ENCODE measurements at places on chromosomes 6 and 20.

- DNase-seq = no peak
These were observed at the start of gene SYNDIG1 for GRCh38 chr20:24469116-24469893. SYNDIG1 (plus strand) TSS chr20:24469629; CDS start chr20:24543098, 73,469 bp downstream.

DNA sequence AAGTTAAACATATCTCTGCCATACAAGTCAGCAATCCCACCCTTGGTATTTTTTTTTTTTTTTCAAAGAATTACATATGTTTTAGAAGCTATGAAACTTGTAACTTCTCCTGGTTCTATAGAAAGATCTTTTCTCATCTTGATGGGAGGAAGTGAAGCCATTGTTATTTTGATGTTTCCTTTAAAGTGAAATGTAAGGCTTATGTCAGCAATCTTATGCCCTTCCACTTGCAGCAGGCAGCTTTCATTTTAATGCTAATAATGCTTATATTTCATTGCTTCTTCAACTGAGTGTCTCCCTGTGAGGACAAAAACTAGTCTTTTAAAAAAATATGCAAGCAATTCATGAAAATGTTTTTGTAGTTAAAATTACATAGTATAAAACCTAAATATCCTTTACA is 1614.7 kb downstream of the KHDRBS2 start:
- no peak for DNase-seq

GRCh38 chr20:44217342-44218092 is 6.9 kb upstream of the OSER1 start:
- DNase-seq = peak; percentile 69

GRCh38 chr6:30156262-30156599 is 4.8 kb downstream of the TRIM10 start:
- no peak for DNase-seq

- DNase-seq = no peak
These were observed 1.5 kb downstream of the RXRB start for GRCh38 chr6:33198853-33199436.

DNA sequence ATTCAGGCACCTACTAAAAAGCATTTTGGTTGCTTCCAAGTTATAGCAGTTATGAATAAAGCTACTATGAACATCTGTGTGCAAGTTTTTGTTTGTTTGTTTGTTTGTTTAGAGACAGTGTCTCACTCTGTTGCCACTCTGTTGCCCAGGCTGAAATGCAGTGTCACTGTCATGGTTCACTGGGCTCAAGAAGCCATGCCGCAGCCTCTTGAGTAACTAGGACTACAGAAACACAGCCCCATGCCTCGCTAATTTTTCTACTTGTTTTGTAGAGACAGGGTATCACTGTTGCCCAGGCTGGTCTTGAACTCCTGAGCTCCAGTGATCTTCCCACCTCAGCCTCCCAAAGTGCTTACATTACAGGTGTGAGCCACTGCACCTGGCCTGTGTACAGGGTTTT is 795.9 kb downstream of the EPHA7 start:
- no peak for DNase-seq

DNA sequence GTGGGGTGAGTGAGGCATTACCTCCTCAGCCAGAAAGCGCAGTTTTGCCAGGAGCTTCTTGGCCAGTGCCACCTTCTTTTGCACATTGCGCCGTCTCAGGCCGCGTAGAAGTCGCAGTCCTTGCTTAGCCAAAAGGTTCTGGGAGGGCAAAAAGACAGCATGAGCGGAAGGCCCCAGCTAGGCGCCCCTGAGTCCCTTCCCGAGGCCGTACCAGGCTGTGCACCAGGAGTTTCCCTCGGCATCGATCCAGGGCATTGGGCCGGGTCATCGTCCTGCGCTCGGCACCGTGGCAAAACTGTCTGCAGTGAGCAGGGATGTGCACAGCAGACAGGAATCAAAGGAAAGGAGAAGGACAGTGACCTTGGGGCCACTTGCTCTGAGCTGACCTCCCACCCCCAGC is 20.2 kb upstream of the SPAG4 start:
- no peak for DNase-seq

GRCh38 chr20:59813126-59813947 is 120.1 kb downstream of the SYCP2 start:
- DNase-seq = no peak

GRCh38 chr20:18466574-18466893 is 296 bp downstream of the DZANK1 start:
- no peak for DNase-seq

- peak; percentile 34 for DNase-seq
These were observed at the start of gene ADGRG6 for GRCh38 chr6:142301651-142302391. ADGRG6 (plus strand) TSS chr6:142302007; CDS start chr6:142302330, 323 bp downstream.

DNA sequence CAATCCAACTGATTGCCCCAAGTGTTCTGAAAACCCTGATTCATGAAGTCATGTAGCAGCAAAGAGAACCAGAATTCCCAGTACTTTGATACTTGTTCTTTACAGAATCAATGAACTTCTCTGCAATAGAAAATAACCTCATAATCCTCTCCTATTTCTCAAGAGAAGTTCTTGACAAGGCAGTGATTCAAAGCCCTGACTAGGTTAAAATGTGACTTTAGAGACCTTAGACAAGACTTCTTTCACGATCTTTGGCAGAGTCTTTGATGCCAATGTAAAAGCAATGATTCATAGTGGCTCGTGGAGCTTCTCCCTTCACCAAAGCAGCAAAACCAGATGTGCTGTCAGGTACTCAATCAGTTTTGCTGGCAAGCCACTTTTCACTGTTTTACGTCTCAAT is 95.2 kb downstream of the CDK19 start:
- no peak for DNase-seq

DNA sequence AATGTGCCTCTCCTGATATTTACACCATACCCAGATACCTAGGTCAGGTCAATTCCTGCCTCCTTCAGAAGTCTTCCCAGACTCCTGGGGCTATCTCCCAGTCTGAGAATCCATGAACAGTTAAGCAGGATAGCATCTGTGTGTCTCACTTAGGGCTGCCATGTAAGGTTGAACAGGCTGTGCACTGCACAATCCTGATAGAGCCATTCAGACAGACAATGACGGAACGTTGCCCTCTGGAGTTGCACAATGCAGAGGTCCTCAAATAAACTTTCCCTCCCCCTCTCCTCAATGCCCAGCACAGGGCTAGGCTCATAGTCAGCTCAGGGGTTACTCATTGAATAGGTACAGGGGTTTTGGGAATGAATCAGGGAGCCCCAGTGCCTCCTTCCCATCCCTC is 89.7 kb downstream of the CD40 start:
- no peak for DNase-seq

GRCh38 chr6:51928320-51928719 is 159.1 kb downstream of the PKHD1 start:
- no peak for DNase-seq

DNA sequence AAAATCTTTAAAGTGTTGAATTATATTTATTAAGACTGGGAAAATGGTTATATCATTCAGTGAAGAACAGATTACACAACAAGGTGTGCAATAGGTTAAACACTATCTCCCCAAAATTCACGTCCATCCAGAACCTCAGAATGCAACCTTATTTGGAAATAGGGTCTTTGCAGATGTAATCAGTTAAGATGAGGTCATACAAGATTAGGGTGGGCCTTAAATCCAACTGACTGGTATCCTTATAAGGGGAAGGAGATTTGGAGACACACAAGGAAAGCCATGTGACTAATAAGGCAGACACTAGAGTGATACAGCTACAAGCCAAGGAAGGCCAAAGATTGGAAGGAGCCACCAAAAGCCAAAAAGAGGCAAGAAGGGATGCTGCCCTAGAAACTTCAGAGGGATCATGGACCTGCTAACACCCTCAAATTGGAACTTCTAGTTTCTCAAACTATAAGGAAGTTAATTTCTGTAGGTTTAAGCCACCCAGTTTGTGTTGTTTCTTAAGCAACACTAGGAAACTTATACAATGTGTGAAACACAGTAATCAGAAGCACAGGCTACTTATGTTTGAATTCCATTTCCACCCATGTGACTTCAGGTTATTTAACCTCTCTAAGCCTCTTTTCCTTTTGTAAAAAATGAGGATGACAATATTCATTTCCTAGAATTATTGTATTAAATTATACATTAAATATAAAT is 16.9 kb downstream of the ILRUN start:
- DNase-seq = no peak

GRCh38 chr6:2178125-2178524 is 67.3 kb downstream of the GMDS start:
- DNase-seq = no peak

DNA sequence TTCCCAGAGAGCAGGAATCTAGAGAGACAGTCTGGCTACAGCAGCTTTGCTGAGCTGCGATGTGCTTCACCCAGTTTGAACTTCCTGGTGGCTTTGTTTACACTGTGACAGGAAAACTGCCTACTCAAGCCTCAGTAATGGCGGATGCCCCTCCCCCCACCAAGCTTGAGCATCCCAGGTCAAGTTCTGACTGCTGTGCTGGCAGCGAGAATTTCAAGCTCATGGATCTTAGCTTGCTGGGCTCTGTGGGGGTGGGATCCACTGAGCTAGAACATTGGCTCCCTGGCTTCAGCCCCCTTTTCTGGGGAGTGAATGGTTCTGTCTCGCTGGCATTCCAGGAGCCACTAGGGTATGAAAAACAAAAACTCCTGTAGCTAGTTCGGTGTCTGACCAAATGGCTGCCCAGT is 91.0 kb upstream of the ESR1 start:
- peak; percentile 1 for DNase-seq

DNA sequence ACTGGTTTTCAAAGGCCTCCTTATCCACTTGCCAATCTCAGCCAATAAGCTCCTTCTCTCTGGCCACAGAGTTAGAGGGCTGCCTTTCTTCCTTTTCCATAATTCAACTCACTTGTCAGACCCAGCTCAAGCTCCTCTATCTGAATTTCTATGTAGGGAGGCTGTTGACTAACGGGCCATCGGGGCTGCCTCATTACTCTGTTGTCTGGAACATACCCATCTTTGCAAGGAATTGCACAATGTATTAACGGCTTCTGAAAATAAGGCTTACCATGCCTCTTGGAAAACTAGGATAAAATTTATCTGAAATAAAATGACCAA is 28.5 kb upstream of the KIF6 start:
- no peak for DNase-seq

GRCh38 chr20:6920991-6921613 is 153.6 kb downstream of the BMP2 start:
- DNase-seq = peak; percentile 17

DNA sequence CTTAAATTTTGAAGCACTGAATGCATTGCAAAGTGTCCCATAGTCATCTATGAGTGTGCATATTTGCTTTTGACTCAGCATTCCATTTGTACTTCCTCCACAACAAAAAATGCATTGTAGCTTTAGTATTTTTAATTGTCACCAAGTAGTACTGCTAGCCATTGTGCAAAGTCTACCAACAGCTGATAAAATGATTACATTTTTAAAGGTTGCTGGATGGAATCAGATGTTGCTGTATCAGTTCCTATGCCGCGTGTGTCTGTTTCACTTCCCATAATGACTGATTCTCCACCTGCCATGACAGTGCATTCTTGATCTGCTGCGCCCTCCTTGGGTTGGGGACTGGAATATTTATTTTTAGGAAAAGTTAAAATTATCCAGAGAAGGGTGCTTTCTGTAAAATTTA is 41.2 kb downstream of the SLX4IP start:
- no peak for DNase-seq

GRCh38 chr6:10373642-10374359 is 41.1 kb downstream of the TFAP2A start:
- no peak for DNase-seq

DNA sequence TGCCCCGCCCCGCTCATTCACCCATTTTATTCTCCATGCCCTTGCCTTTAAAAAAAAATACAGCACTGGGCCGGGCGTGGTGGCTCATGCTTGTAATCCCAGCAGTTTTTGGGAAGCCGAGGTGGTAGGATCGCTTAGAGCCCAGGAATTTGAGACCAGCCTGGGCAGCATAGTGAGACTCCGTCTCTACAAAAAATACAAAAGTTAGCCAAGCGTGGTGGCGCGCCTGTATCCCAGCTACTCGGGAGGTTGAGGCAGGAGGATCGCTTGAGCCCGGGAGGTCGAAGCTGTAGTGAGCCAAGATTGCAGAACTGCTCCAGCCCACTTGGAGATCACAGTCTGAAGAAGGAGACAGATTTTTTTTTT is 407 bp upstream of the KIF6 start:
- DNase-seq = no peak

DNA sequence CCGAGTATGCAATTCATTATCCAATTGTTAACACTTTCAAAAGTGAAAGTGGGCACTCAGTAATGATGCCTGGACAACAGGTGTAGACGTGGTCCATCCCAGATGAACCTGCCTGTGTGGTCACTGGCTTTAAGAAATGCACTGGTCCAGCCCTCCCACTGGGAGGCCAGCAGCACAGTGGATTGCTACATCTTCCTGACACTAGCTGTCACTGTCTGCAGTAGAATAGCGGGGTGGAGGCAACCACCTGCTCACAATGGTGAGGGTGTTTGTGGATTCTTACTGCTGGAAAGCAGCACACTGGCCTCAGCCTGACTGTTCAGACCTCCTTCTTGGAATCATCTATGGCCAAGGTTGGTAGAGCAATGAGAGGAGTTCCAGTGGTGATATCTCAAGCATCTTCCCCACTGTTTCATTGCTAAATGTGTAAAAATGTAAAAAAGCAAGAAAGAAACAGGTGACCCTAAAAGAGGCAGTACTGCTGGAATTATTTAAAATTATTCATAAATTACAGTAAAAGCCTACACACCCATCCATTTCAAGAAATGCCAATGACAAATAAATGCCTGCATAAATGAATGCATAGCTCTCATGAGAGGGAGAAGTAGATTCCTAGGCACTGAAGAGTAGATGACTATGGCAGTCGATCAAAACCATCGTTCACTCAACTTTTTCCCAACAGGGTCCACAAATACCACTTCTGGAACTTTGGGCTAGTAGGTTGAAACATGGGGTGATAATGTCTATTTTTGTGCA is 228.0 kb upstream of the PLN start:
- DNase-seq = peak; percentile 55

GRCh38 chr6:138099832-138100231 is 7.4 kb downstream of the PERP start:
- no peak for DNase-seq

All from NCI-H2081 (cell line).